ENCODE measurements at places on chromosomes 1 and 21.
A peak's percentile ranks its signal among the peaks of the same experiment; 100 is the strongest.

DNA sequence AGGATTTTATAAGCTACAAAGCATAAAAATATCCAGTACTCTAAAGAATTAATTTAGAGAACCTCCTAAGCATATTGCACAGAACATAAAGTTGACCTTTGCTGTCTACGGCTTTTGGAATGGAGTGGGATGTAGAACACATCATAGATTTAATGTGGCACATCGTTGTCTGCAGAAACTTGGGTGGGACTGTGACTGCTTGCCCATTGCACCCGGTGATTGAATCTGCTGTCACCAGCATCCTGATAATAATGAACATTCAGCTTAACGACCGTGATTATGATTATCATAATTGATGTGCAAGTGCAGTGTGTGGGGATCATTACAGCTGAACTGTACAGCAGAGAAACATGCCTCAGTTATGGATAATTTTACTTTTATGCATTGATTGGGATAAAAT, 181.9 kb downstream of the SPATA17 start:
- DNase-seq = no peak

- DNase-seq = no peak
Observed at GRCh38 chr1:58780411-58780810, 3.4 kb downstream of the JUN start.

- no peak for DNase-seq
Observed at GRCh38 chr1:59427784-59428183, 130.9 kb downstream of the FGGY start.

DNA sequence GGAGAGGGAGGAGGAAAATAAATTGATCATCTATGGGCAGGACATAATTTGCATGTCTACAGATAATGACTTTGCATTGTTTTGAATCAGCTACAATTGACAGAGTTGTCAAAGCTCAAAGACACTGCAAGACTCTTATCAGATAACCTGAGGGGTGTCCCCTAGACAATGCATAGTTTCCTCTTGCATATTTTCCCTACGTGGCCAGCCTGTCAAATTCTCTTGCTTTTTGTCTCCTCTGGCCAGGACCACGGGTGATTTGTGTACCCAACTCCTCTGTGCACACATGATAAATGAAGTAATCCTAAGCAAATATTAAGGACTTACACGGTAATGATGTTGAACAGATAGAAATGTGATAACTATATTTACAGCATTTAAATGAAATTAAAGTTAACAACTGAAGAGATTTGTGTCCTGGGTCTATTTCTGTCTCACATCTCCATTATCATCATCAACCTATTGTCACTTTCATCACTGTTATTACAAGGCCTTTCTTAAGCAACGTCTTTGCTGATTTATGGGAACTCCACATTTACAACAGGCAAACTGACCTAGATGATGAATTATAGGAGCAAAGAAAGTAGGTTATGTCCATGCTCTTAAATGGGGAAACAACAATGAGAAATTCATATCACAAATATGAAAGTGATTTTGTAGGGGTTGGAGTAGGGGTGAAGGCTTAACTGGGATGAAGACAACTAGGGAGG, 18.8 kb downstream of the BATF3 start:
- no peak for DNase-seq

- DNase-seq = no peak
Observed at GRCh38 chr1:41954533-41954944, 35.8 kb upstream of the HIVEP3 start.

DNA sequence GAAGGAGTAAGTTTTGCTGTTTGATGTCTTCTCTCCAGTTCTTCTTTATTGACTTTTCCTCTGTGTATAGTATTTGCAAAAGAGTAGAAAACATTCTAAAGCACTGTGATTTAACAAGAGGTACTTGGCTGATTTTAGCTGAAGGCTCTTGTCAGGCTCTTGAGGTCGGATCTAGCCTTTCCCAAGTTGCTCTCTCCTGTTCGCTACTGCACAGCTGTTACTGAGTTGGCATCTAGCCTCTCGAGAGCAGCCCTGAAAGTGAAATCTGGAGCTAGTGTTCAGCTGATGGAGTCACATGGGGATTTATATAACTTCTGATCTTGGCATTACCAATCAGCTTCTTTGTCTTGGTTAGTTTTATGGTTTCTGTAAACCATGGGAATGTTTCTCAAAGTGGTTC, 193.1 kb downstream of the RYR2 start:
- DNase-seq = no peak

DNA sequence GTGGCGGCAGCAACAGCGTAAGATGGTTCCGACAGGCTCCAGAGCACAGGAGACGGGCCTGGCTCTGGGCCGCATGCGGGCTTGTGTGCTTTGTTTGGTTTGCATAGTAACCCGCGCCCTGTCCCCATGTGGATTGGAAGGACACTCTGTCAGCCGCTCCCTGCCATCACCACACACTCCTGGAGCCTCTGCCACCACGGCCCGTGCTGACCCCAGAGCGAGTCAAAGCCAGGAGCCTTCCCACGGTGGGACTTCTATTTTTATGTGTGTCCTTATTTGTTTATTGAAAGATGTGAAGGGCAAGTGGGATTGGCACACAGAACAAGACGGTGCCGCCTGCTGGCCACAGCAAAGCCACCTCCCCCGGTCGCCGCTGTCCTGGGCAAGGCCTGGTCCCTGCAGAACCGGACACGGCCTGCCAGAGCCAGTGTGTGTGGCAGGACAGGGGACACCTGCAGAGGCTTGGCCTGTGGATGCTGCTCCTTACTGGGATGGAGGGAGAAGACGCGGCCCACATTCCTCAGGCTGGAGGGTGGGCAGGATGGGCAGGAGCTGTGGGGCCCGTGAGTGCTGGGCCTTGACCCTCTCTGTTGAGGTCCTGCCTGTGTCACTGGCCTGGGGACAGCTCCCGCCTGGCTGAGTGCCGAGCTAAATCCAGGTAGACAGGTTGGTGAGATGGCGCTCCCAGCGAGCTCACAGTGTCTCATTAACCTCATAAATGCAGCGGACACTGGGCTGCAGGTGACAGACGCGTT, 64.4 kb downstream of the AGPAT3 start:
- DNase-seq = no peak

GRCh38 chr1:147852706-147853225, 49.8 kb upstream of the GJA8 start:
- DNase-seq = no peak

- no peak for DNase-seq
Observed at GRCh38 chr21:41928621-41929220, 25.1 kb downstream of the C2CD2 start.

GRCh38 chr1:6497215-6497866, 5.9 kb upstream of the PLEKHG5 start:
- no peak for DNase-seq

GRCh38 chr21:37172646-37173045, 94.5 kb downstream of the VPS26C start:
- DNase-seq = no peak

DNA sequence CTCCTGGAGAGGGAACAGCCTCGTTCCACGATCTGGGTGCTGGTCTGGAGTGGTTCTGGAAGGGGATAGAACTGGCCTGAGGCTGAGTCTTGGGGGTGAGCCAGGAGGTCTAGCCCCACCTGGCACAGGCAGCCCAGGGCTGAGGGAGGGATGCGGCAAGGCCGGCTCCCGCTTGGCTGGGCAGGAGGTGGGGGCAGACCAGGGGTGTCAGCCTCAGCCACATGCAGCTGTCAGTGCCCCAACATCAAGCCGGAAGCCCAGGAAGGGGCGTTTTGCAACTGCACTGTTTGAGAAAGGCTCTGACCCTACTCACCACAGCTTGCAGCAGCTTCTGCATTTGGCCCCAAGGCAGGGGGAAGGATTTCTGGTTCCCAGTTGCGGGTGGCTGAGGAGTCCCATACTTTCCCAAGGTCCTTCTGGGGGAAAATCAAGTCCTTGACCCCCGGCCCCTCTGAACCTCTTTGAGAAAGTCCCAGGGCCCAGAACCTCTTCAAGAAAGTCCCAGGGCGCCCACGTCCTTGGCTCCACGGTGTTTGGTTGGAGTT, 2.0 kb downstream of the EFHD2 start:
- no peak for DNase-seq

GRCh38 chr1:214500340-214501055, 50.9 kb downstream of the PTPN14 start:
- DNase-seq = no peak

DNA sequence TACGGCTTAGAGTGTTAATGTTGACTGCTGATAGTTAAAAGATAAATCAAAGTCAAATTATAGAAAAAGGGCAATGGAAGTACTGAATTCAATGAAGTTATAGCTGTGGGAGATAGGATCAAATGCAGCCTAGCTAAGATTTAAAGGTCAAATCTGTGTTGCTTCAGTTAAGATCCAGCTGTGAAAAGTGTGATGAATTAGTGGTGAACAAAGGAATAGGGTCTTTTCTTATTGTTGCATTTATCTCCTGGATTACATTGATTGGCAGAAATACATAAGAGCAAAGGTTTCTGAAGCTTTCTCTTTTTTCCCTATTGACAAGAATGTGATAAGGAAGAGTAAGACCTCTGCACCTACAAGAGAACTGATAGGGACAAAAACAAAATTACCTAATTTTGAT, 1234.6 kb upstream of the ADGRL2 start:
- DNase-seq = no peak

- no peak for DNase-seq
Observed at GRCh38 chr1:178495158-178495557, 1.6 kb downstream of the CLEC20A start.

DNA sequence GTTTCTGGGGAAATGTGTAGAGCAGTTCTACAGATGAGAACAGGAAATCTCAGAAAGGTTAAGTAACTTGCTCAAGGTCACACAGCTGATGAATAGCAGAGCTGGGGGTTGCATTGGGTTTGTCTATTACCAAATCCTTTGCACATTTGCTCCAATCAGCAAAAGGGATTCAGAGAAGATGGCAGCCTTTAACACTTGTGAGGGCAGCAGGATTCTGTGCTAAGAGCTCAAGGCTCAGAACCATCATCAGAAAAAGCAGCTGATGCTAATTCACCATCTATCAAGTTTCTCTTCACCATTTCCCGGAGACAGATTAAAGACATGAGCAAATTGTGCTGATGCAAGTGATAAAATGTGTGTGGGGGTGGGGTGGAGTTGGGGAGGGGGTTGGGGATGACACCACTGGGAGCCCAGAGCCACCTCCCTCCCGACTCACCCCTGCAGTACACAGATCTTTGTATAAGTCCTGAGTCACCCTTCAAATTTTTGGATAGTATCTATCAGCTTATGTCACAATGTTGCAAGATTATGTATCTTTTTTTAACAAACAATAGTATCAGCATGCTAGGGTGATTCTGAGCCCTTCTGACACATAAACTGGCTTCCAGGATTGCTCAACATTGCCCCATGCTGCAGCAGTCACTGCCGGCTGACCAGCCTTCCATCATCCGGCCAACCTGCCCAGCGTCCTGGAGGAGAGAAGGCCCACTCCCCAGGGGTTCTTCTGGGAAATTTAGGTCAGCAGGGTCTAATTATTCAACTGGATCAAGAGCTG, 2.8 kb upstream of the SPSB1 start:
- no peak for DNase-seq

DNA sequence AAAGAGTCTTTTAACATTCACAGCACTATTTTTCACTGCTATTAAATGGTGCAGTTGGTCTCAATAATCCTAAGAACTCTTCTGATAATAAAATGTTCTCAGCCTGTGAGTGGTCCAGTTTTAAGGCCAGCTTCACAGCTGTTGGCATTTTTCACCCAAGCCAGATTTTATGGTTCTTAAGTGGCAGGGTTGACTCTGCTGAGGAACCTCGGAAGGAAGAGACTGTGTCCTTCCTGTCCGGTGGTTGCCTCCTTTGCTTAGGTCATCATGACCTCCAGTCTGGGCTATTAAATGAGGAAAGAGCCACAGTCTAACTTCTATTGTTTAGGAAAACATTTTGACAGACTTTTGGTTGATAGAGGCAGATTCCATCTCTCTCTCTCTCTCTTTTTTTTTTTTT, 112.5 kb upstream of the SERBP1 start:
- no peak for DNase-seq

DNA sequence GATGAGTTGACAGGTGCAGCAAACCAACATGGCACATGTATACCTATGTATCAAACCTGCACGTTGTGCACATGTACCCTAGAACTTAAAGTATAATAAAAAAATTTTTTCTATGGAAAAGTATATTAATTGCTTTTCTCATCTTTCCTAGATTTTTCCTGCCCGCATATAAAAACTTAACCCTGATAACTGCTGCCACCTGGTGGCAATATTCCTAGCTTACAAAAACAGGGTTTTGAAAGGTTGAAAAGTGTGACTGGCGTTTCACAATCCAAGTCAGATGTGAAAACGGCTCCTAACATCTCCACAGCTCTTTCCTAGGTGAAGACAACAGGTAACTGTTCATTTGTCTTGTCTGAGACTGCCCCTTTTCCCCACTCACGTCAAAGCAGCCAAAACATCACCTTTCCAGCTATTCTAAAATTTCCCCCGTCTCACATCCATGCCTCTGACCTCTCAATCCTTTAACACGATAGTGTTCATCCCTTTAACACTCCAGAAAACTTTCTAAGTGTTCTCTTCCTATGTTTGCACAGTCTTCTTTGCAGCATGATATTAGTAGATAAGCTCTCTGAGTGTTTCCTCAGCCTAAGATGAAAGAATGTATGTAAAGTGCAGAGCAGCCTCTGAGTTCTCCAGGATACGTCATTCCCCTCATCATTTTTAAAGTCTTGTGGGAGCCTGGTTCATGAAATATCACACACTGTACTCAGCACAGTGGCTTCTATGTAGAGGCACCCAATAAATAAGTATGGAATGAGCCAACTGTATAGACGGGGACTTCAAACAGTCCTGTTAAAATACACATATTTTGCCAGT, 27.5 kb downstream of the OVGP1 start:
- DNase-seq = peak; percentile 50

DNA sequence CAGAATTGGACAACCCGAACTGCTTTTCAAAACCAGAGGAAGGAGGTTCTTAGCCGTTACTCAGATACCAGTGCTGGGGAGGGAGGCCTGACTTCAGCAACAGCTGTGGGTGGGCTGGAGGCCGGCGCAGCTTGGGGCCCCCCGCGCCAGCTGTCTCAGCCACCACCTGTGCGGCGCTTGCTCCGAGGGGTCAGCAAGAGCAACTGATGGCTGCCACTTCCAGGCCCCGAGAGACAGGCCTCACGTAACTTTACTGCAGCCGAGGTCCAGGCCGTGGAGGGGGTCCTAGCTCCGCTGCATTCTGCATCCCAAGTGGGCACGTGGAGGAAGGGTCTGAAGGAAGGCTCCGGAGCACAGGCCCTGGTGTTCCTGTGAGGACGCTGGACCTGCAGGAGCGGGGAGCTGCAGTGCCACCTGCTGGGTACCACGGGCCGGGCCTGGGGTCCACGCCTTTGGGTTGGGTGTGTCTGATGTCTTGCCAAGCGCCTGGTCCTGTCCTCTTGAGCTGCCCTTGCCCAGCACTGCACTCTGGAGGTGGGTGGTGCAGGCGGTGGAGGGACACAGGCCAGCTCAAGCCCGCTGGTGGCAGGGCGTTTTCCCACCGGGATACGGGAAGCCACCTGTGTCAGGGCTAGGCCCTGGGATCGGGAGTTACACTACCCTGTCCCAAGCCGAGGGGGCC, 9.8 kb downstream of the THAP3 start:
- peak; percentile 69 for DNase-seq

- no peak for DNase-seq
Observed at GRCh38 chr1:211068976-211069375, 65.0 kb downstream of the KCNH1 start.

- no peak for DNase-seq
Observed at GRCh38 chr1:204321665-204322064, 38.1 kb downstream of the PLEKHA6 start.

- DNase-seq = peak; percentile 61
Observed at GRCh38 chr1:21622466-21623315, 46.5 kb downstream of the RAP1GAP start.

- DNase-seq = no peak
Observed at GRCh38 chr1:181430015-181430885, 53.1 kb upstream of the CACNA1E start.

Data from hematopoietic multipotent progenitor cell treated with erythropoietin and hydrocortisone succinate and interleukin-3 and kit ligand, for 15 days (in vitro differentiated cells).